A172 (cell line): ENCODE measurements at places on chromosomes 13 and 19.

DNA sequence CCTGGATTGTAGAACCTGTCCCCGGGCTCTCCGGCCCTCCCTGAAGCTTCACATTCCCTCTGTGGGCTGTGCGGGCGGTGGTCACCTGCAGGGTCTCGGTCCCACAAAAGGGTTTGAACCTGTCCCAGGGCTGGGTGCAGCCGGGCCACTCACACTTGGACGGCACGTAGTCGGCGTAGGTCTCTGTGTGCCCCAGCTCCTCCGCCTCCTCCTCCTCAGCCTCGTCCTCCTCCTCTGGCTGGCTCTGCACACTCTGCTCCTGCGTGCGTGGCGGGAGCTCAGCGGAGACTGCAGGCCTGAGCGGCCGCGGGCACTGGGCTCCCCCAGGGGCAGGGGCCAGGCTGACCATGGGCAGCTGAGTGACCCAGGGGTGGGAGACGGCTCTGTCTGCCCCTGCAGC is 19.6 kb downstream of the GPX4 start:
- no peak for DNase-seq

- DNase-seq: no peak
Measured at GRCh38 chr13:67107979-67108378, 122.2 kb downstream of the PCDH9 start.

- DNase-seq: no peak
Measured at GRCh38 chr13:37442996-37443395, 155.6 kb downstream of the POSTN start.

DNA sequence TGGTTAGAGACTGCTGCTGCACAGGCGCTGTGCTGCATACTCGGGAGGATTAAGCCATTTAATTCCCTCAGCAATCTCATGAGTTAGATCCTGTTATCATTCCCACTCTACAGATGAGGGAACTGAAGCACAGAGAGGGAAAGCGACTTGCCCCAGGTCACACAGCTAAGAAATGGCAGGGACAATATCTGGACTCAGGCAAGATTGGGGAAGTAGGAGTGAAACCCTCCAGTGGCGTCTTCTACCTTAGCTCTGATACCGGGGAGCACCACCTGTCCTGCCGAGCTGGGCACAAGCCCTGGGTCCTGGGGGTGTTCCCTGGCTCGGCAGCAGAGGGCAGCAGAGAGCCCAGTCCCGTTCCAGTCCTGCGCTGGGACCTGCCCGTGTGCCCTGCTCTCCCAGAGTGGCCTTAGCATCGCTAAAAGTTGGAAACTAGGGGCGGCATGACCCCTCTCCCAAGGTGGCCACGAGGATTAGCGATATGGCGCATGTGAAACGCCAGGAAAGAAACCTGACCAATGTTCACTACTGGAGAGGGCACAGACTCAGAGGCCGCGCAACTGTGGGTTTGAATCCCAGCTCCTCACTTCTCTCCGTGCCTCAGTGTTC is 20.5 kb downstream of the CYTH2 start:
- DNase-seq: peak; percentile 40

DNA sequence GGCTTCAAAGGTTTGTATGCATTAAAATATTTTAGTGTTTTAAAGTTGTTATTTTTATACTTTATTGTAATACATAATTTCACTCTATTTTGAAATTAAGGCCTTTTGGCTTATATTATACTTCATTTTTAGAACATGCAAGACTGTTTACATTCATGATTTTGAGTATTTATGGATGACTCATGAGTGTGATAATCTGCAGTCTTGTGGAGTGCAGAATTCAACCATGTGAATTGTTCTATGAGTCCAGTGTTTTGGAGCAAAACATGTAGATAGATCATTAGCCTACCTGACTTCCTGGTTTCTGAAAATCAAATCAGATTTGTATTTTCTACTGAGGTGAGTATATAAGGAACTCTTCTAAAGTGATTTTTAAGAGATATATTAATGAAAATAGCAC is 241.8 kb downstream of the PCCA start:
- no peak for DNase-seq

- peak; percentile 68 for DNase-seq
Measured at GRCh38 chr19:13044231-13044836, 49.1 kb downstream of the NFIX start.

- DNase-seq: no peak
Measured at GRCh38 chr13:49517461-49517860, 21.7 kb downstream of the PHF11 start.

DNA sequence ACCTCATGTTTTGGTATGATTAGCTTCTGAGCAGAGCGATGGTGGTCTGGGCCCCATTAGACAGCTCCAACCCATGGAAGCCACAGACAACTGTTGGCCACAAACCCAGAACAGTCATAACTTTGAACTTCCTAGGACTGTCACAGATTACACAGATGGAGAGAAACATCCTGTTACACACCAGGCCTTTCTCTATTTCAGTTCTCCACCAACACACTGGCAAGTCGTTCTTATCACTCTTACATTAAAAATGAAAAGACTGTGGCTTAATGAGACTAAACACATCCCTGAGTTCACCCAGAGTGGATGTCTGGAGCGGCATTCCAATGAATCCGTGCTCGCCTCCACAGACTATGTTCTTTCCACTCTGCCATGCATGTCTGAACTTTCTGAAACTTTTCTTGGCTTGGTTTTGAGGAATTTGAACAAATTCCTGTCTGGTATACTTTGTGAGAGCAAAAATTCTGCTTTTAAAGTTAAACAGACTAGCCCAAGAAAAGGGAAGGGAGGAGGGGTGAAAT is 109.1 kb downstream of the NALCN start:
- DNase-seq: no peak

DNA sequence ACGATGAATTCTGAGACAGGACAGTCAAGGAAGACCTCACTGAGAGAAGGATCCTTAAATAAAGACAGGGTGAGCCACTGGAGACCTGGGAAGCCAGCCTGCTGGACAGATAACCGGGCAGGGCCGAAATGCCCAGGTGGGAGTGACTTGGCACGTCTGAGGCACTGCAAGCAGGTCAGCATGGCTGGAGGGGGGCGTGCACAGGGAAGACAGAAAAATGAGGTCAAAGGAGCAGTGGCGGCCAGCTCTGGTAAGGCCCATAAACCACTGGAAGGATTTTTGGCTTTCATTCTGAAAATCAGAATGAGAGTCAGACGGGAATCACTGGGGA is 5.8 kb upstream of the ATP1A3 start:
- DNase-seq: no peak

- no peak for DNase-seq
Measured at GRCh38 chr19:19547674-19548336, 9.7 kb downstream of the CILP2 start.

DNA sequence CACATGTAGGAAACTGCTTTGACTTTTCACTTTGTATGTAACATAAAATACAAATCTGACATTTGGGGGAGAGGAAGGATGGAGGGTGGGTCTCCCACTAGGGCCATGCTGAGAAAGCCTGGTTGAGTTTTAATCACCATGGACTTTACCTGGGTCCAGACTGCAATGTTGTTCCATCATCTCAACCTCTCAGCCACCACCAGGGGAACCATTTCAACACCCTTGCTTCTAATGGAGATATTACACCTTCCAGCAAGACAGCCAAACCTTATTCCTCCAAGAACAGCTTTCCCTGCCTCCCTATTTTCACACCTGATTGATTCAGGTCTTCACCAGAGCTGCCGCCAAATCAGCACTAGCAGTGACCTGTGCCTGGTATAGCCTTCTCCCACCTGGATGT is 56.0 kb downstream of the ZAR1L start:
- no peak for DNase-seq

DNA sequence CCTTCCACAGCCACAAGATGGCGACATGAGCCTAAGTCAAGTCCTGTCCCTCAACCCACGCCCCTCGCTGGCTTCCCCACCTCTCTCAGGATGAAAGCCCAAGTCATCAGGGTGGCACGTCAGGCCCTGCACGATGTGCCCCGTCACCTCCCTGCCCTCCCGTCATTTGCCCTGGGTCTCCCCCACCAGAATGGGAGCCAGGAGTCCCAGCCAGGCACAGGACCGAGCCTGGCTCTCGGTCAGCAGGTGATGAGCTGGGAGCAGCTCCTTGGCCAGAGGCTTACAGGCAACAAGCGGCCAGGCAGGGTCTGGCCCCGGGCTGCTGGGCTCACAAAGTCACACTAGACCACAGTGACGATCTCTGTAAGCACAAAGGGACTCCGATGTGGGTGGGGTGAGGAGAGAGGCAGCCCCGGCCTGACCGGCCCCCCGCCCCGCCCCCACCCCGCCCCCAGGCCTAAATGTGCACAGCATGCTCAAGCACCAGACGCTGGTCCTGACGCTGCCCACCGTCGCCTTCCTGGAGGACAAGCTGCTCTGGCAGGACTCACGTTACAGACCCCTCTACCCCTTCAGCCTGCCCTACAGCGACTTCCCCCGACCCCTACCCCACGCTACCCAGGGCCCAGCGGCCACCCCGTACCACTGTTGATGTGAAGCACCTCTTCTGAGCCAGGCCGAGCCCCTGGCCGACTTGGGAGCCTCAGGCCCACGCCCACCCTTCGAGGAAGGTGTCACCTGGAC is 7.3 kb downstream of the MRPL4 start:
- peak; percentile 79 for DNase-seq

GRCh38 chr19:5152013-5152763 is 183.3 kb downstream of the KDM4B start:
- no peak for DNase-seq

- DNase-seq: no peak
Measured at GRCh38 chr19:17205237-17206140, 9.7 kb upstream of the USE1 start.

GRCh38 chr19:9309139-9309973 is at the start of gene ZNF699:
ZNF699 (minus strand) TSS chr19:9309838; CDS start chr19:9305119, 4,719 bp downstream.
- DNase-seq: peak; percentile 98

DNA sequence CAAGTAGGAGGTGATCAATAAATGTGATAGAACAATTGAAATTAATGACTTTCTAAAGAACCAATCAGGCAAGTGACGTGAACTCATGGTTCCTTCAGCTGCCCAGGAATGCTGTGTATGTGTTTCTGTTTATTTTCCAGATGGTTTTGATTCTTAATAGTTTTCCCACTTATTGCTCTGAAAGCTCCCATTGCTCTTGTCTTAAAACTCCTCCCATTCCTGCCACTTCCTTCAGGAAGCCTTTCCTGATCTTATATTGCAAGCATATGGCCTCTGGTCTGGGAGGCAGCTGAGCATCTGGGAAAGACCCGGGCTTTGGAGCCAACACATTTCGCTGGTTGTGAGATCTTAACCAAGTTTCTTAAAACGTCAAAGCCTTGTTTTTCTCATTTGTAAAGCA is 17.1 kb upstream of the LATS2 start:
- DNase-seq: no peak

DNA sequence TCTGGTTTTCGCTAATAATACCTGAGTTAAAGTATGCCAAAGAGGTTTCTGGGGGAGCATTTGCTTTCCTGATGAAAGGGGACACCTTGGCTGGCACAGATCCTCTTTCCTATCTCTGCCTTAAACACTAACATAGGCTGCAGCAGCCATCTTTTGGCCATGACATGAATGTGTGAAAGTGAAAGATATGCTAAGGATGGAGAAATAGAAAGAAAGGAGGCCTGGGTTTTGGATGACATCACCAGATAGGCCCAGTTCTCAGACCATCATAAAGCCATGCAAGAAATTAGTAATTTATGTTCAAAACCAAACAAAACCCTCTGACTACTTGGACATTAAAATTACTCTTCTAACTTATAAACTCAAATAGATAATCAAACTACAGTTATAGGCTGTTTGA is 279.7 kb downstream of the COG6 start:
- no peak for DNase-seq

DNA sequence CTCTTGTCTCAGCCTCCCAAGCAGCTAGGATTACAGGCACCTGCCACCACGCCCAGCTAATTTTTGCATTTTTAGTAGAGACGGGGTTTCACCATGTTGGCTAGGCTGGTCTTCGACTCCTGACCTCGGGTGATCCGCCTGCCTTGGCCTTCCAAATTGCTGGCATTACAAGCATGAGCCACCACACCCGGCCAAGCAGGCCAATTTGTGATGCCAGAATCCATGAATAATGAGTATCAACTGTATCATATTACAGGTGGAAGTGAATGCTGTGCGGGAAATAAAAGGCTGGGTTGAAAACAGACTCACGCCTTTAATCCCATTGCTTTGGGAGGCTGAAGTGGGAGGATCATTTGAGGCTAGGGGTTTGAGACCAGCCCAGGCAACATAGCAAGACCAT is 3.6 kb upstream of the NFILZ start:
- no peak for DNase-seq

GRCh38 chr13:71939186-71939585 is 72.2 kb upstream of the DACH1 start:
- peak; percentile 1 for DNase-seq

DNA sequence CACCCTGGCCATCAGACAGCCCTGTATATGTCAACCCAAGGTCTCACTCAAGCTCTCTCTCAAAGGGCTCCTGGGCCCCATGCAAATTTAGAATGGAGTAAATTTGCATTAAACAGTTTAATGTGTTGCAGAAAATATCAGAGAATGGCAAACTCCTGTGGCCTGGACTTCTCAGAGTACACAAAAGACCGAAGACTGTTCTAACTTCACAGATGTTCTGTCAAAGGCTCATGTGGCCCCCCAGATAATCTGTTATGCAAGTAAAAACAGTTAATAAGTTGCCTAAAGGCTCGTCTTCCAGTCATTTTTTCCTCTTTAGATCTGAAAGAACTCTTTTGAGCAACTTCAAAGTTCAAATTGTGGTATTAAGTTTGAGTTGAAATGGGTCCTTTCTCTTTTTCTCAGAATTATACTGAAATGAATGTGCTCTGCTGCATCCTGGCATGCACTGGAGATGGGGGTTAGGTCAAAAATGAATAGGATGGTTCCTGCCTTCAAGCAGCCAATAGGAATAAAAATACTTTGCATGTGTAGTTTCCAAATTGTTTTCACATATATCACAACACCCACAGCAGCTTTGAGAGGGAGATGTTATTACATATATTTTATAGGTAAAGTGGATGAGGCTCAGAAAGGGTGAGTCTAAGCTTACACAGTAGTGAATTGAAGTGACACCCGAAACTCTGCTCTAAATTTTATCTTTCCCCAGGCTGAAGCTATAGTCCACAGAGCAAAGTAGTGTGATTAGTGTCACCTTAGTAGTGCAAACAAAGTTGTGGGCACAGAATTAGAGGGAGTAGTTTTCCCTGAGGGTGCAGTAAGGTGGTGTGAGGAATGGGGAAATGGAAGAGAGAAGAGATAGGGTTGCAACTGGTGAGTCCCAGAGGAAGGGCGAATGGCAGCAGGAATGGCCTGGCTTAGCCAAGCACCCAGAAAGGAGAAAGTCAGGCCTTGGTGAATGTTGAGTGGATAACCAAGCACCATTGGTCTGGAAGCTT is 205.0 kb upstream of the RFC3 start:
- no peak for DNase-seq

- DNase-seq: no peak
Measured at GRCh38 chr13:95734124-95734523, 57.2 kb downstream of the DNAJC3 start.

- DNase-seq: no peak
Measured at GRCh38 chr13:50527612-50528509, 315.6 kb downstream of the DLEU7 start.

GRCh38 chr19:50977626-50978025 is 6.1 kb downstream of the KLK7 start:
- no peak for DNase-seq

- no peak for DNase-seq
Measured at GRCh38 chr19:42287017-42287826, 14.7 kb upstream of the PRR19 start.

- DNase-seq: no peak
Measured at GRCh38 chr19:13152356-13152973, 2.3 kb downstream of the IER2 start.

- no peak for DNase-seq
Measured at GRCh38 chr13:47747901-47748300, 253.2 kb downstream of the SUCLA2 start.

GRCh38 chr19:21328406-21328805 is 804 bp downstream of the ZNF708 start:
- no peak for DNase-seq
